Right ventricle myocardium superior (tissue), 1 donor: ENCODE measurements at places on chromosomes 7 and 10. TPM values are rescaled to one million over a fixed set of nuclear protein-coding genes. Genes with fewer than 3 reads are reported as not detected.

CHPF2 gene
- total RNA-seq: 10.5 TPM

CXCL12 gene
- 117 TPM for total RNA-seq

GNAI1 gene
- 11.3 TPM for total RNA-seq

TMEM178B gene
- 35.4 TPM for total RNA-seq

SRGN gene
- total RNA-seq: 37.5 TPM

TMUB1 gene
- 33.9 TPM for total RNA-seq

ACHE gene
- total RNA-seq: 0.65 TPM

TACC2 gene
- total RNA-seq: 349 TPM

TM9SF3 gene
- 68.5 TPM for total RNA-seq

PRDX3 gene
- 261 TPM for total RNA-seq

TAS2R41 gene
- total RNA-seq: not detected

DNA sequence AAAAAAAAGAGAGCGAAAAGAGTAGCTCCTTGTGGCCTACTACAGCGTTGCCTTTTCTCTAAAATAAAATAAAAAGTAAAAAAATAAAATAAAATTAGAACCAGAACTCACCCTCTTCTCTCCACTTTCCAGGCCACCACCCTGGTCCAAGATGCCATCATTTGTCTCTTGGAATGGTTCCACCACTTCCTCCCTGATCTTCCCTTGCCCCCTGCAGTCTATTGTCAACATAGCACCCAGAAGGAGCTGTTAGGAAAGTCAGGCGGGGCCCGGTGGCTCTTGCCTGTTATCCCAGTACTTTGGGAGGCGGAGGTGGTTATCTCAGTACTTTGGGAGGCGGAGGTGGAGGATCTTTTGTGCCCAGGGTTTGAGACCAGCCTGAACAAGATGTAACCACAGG is 7.6 kb upstream of the GRID2IP start:
- DNase-seq: no peak

- DNase-seq: no peak
Measured at GRCh38 chr10:44278837-44279324, 106.0 kb downstream of the CXCL12 start.

DNA sequence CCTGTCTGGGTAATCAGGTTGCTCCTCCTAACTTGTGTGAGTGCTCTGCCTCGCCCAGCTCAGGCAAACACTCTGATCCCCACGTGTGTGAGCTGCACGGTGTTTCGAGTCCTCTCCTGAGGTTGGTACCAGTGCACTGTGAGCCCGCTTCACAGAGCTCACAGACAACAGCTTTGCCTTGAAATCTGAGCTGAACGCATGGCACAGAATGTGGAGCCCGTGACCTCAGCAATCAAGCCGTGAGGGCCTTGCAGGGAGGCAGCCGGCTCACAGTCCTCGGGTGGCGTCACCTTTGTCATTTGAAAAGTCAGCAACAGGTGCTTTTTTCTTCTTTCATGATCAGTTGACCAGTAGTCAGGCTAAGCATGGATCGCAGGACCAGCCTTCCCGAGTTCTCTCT is 60.2 kb upstream of the ADGRA1 start:
- no peak for DNase-seq

- no peak for DNase-seq
Measured at GRCh38 chr10:51993475-51993874, 294.1 kb upstream of the CSTF2T start.

- no peak for DNase-seq
Measured at GRCh38 chr10:154348-154747, 19.1 kb downstream of the ZMYND11 start.

- no peak for DNase-seq
Measured at GRCh38 chr10:92850185-92850584, 1.9 kb downstream of the EXOC6 start.

DNA sequence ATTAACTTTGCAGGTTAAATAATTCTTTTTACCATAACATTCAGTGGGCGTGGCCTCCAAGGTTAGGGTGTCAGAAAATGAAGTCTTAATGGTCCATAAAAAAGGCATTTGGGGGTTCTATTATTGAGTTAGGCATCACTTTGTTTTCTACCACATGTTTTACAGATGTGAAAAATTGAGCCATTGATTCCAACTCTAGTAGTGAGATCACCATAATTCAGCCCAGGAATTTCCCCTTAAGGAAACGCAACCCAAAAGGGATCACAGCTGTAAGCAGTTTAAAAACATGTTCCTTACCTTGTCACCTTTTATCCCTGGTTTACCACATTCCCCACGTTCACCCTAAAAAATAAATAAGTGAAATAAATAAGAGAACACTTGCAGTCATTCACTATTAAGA is 24.9 kb downstream of the COL28A1 start:
- no peak for DNase-seq

DNA sequence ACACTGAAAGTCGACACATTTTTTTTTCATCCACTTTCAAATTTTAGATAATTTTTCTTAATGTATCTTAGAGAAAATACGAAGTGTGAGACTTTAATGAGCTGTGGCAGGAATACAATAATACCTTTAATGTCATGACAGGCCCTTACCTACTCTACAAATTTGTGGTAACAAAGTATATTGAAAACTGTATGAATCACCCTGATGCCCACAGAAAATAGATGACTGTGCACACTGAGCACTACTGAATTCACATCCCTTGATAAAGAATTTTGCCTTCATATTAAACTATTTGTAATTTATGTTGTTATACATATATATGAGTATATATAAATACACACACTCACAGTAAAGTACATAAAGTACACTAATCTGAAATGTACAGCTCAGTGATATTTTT is 51.7 kb downstream of the AKR1D1 start:
- no peak for DNase-seq

DNA sequence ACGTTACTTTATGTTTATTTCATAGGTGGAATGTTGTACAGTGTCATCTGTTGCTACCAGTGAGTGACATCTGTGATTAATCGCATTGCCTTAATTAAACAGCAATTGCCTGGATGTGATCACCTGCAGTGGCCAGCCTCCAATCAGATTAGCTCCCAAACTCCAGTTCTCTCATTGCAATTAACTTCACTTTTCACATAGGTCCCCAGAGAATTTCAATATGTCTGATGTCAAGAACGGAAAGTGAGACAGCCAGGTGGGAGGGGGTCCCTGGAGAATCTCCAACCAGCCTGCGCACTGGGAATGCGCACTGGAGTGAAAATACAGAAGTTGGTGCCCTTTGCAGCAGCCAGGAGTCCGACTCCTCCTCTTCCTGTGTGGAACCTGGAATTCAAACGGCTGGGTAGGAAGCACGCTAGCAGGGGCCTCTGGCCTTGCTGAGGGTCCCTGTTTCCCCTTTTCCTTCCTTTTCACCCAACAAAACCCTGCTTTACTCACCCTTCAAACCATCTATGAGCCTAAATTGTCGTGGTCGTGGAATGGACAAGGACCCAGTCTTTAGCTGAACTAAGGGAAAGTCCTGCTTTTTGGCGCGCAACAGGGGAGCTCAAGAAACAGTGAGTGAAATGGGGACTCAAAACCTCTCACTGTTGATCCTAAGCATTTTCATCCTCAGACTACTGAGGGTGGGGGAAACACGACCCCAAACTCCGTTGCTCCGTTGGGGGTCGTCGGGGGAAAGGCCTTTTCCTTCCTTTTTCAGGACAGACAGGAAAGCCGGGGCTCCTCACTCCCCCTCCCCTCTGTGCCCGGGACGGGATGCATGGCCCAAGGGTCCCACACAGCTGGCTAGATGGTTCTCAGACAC is 1355.5 kb upstream of the LRRTM3 start:
- peak; percentile 53 for DNase-seq

- no peak for DNase-seq
Measured at GRCh38 chr10:98486421-98486820, 39.7 kb upstream of the HPS1 start.

DNA sequence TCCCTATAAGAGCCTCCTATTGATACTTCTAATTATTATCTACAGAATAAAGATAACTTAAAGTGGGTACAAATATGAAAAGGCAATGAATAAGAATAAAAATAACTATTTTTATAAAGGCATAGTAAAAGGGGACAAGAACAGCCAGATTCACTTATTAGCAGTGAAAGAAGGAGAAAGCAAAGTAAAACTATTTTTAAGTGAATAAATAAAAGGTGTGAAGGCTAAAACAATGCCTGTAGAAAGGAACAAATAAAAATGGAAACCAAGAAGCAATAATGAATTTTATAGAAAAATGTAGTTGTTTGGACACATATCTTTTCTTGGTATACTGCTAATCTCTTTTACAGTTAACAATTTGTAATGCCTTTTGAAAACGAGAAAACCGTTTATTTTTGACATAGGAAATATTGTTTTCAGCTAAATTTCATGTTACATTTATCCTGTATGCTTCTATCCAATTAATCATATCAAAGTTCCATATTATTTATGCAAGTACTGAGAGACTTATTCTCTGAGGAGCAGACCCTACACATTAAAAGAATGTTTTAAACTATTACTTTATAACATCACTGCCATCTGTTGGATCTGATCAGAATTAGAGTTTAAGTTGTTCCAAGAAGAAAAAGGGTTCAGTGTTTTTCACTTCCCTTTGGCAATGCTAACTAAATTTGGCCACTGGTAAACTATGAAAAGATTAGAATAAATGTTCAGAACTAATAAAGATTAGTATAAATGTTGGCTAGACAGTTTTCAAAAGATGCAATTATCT is 59.1 kb downstream of the ARMC3 start:
- no peak for DNase-seq

DNA sequence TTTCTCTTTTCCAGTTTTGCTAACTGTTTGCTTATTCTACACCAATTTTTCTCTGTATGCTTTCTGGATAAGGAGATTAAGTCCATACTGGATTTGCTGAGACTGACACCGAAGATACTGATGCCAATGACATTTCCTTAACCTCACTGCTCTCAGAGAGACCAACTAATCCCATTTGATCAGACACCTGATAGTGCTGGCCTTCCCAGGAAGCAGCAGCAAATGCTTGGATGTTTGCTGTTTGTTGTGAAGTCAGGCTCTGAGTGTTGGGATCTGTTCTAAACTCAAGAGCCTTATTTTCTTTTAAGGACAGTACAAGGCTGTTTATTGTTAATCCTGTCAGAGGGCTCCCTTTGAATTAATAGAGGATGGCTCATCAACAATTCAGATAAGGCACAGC is 143.3 kb downstream of the ANK3 start:
- DNase-seq: no peak

- DNase-seq: no peak
Measured at GRCh38 chr7:138902161-138902560, 79.0 kb downstream of the KIAA1549 start.

- DNase-seq: no peak
Measured at GRCh38 chr7:82230811-82231581, 212.6 kb downstream of the CACNA2D1 start.

- DNase-seq: no peak
Measured at GRCh38 chr7:40329601-40330153, 194.9 kb downstream of the SUGCT start.

DNA sequence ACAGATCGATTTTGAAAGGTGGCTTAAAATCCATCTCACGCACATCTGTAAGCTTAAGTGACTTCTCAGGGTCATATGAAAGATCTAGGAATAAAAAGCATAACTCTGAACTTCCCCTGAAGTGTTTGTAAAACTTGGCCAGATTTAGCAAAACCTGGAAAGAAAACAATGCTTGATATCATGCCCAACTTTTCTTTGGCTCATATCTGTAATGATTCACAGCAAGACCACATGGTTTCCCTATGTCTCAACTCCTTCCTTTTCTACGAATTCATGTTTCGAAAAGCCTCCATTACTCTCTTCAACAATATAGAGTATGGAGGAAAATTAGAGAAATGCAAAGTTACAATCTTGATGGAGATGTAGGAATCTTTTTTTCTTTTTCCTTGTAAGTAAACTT is 20.1 kb upstream of the CABCOCO1 start:
- no peak for DNase-seq

- DNase-seq: no peak
Measured at GRCh38 chr7:26685606-26686005, 178.8 kb downstream of the SKAP2 start.
